GM03348 (cell line): ENCODE measurements at places on chromosomes 2 and 18.

GRCh38 chr18:48228841-48229240 is 180.3 kb downstream of the ZBTB7C start:
- no peak for DNase-seq

DNA sequence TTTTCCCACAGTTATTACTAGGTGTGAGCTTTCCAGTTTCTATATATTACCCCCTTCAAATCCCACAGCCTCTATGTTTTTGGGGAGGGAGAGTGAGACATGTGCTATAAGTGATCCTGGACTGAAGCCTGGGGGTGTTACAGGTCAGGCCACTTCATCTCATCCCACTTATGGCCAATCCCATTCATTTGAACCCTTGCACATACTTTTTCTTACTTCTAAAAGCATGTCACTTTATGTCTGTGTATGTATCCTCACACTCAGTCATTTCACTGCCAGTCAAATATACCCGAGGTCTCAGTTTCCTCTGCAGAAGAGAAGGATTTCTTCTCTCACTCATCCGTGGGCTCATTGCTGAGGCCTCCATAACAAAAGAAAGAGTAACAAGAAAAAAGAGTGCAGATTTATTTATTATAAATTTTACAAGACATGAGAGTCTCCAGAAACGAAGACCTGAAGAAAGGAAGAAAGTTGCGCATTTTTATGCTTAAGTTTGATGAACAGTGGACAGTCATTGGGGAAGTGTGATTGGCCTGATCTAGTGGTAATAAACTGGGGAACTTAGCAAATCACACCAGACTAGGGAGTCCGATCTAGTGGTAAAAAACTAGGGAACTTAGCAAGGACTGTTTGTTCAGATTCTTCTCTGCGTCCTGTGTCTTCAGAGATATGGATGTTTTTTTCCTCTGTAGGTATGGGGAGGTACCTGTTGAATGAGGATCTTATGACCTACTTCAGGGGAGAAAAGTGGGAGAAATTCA is 52.1 kb downstream of the ICOS start:
- no peak for DNase-seq

- DNase-seq: no peak
Measured at GRCh38 chr2:237351046-237351445, 62.9 kb downstream of the COL6A3 start.

GRCh38 chr18:74990563-74991081 is 218.3 kb downstream of the PTGR3 start:
- DNase-seq: no peak

- no peak for DNase-seq
Measured at GRCh38 chr2:128452536-128453530, 134.2 kb upstream of the HS6ST1 start.

GRCh38 chr2:241739651-241740050 is 5.2 kb downstream of the D2HGDH start:
- no peak for DNase-seq

DNA sequence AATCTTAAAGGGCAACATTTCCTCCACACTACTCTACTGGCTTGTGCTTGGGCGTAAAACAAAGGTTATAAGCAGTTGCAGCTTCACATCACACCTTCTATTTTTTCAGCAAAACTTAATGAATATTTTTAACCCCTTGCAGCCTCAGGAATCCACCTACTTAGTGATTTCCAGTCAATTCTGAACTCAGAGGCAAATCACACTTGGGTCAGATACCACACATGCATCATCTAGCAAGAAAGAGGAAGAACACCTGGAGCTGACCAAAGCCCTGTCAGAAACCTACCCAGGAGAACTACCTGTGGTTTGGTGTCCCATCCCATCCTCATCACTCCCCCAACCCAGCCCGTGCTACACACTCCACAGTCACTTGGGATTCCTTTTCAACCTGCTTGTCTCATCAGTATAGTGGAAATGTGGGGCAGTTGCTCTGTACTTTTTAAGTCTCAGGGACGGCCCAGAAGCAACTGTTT is 25.5 kb downstream of the PIAS2 start:
- no peak for DNase-seq

GRCh38 chr2:102581911-102582310 is 37.4 kb upstream of the SLC9A2 start:
- no peak for DNase-seq

GRCh38 chr2:34012715-34013302 is 413.7 kb upstream of the FAM98A start:
- DNase-seq: peak; percentile 16

- no peak for DNase-seq
Measured at GRCh38 chr2:9640403-9641104, 9.8 kb upstream of the YWHAQ start.

- DNase-seq: no peak
Measured at GRCh38 chr2:203951366-203951902, 14.9 kb downstream of the ICOS start.

- DNase-seq: no peak
Measured at GRCh38 chr2:190545555-190546385, 11.2 kb upstream of the NEMP2 start.

GRCh38 chr2:157043786-157044185 is 213.7 kb upstream of the GALNT5 start:
- DNase-seq: no peak

DNA sequence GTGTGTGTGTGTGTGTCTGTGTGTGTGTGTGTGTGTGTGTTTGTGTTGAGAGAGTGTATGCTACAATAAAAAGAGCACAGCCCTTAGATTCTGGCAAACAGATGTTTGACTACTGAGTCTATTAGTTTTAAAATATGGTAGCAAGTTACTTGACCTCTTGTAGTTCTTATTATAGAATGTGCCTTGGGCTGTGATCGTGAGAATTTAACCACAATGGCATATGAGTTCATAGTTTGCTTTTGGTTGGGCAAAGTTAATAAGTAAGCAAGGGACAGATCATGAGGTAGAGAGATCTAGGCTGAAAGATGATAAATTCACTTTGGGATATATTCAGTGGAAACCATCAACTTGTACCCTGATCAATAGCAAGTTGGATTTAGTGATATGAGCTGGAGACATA is 334.3 kb upstream of the VWC2L start:
- DNase-seq: no peak

GRCh38 chr2:238974081-238974480 is 126.2 kb downstream of the TWIST2 start:
- DNase-seq: peak; percentile 52

DNA sequence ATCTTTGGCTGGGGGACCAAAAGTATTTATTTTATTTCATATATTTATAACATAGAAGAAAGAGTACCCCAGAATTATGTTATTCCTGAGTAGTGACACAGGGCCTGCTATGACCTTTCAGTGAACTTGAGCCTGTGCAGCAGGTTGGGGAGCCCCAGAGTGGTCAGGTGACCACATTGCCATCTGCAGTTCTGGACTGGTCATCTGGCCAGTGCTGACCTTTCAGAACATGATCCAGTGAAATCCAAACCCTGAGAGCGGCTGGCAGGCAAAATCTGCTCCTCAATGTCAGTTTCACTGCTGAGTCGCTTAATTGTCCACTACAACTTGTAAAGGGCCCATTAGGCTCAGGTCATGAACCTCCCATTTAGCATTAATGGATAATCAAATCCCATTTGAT is 336.7 kb upstream of the KCNH7 start:
- DNase-seq: no peak

GRCh38 chr18:46903406-46903805 is 13.9 kb downstream of the PIAS2 start:
- DNase-seq: no peak

DNA sequence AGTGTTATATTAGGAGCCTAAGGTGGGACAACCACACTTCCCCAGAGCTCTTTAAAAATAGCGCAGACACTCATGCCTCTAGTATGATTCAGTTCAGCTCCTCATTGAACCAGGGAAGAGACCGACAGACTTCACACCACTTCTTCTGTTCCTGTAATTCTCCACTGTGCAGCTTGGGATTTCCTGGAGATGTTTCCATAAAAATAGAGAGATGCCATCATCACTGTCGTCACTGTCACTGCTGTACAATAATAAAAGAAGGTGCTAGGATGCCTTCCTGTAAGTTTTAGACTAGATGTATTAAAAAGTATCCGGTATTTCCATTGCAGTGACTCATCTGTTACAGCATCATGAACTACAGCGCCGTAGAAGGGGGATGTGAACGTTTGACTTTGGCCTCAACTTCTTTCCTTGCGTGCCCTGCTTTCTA is 110.9 kb downstream of the FAM210A start:
- peak; percentile 70 for DNase-seq

- no peak for DNase-seq
Measured at GRCh38 chr2:12737738-12738485, 21.2 kb downstream of the TRIB2 start.

- DNase-seq: no peak
Measured at GRCh38 chr2:178275600-178275999, 81.3 kb downstream of the OSBPL6 start.

DNA sequence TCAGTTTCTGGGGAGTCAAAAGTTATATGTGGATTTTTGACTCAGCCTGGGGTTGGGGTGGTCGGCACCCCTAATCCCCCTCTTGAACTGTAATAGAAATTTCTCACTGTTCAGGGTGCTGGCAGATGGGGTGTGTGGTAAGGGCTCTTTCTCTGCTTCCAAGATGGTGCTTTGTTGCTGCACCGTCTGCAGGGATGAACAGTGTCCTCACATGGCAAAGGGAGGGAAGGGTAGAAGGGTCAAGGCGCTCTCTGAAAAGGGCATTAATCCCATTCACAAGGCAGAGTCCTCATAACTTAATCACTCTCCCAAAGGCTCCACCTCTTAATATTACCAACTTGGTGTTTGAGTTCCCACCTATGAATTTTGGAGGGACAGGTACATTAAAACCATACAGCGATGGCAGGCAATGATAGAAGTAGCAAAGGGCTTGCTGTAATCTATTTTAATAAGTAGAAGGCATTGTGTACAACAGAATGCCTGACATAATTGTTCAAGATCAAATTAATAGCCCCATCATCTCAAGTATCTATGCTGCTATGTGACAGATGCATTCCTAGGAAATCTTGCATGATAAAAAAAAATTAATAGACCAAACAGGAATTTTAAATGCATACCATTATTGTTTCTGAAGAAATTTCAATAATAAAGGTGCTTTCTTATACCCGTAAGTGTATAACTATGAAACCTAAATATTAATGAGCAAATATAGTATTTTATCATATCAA is 28.1 kb downstream of the MMADHC start:
- no peak for DNase-seq

DNA sequence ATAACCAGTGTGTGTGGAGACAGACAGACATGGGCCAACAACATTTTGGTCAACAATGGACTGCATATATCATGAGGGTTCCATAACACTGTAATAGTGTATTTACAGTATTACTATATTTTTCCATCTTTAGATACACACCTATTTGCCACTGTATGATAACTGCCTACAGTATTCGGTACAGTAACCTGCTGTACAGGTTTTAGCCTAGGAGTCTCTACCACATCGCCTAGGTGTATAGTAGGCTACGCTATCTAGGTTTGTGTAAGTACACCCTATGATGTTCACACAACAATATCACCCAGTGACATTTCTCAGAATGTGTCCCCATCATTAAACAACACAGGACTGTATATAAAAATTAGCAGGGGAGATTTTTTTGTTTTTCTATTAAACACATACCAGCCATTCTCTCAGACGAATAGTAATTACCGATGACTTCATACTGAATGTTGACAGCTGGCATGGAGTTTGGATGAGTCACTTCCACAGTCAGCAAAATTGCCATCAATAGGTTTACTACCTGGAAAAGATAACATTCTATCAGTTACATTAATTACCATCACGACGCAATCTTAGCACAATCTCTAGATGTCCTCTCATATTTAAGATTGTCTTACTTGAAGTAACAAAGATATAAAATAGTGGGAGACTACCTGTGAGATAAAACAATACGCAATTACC is 10.8 kb downstream of the LAPTM4A start:
- no peak for DNase-seq

DNA sequence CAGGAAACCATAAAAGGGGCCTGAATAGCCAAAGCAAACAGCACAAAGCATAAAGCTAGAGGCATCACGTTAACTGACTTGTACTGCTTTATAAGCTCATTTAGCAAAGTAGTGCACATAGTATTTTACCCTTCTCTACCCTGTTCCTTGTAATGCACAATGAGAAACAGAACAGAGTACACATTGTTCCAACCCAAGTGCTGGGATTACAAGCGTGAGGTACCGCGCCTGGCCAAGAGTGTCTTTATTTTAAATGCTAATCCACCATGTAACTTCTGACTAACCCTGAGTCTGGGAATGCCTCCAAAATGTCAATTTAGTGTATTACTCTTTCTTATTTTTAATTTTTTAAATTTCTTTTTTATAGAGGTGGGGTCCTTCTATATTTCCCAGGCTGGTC is 46.4 kb upstream of the STON1 start:
- DNase-seq: no peak

GRCh38 chr2:172228177-172228808 is 125.6 kb upstream of the DLX2 start:
- no peak for DNase-seq

- peak; percentile 61 for DNase-seq
Measured at GRCh38 chr2:203567691-203568090, 32.6 kb upstream of the RAPH1 start.

DNA sequence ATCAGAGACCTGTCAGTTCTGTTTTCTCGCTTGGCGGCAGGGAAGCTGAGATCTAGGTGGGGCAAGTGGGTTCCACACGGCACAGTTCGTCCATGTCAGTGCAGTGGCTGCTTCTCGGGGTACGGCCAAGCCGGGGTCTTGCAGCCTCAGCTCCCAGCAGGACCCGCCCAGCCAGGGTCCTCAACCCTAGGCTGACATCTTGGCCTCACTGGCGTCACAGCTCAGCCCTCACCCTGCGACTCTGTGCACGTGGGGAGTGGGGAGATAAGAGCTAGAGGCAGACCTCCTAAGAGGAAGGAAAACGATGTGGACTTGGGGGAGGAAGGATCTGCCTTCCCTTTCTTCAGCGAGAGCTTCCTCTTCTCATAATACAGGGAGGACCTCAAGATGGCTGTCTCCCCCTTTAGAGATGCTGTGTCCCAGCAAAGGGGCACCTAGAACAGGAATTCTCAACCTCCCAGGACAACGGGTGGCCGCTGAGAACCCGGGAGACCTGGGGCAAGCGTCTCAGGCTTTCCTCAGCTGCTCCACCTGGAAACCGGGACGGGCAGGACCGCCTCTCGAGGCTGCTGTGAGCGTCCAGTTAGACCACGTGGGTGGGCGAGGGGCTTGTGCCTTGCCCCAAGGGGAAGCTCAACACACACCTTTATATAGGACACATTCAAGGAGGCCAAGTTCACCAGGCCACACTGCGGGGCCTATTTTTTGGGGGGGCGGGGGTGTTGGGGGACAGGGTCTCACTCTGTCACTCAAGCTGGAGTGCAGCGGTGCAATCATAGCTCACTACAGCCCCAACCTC is 23.5 kb upstream of the KLF11 start:
- DNase-seq: no peak

DNA sequence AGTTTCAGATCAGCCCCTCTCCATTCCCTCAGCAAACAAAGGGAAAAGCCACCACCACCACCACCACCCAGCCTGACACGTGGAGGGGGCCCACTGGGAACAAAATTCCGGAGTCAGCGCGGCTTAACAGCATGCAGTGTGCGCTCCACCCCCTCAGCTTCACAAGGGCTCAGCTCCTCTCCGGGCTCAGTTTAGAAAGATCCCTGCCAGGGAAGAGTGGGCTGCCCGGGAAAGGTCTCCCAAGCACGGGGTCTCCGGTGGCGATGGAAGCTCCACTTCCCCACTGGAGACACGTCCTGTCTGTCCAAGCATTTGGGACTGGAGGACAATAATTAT is 55.7 kb downstream of the SNORC start:
- no peak for DNase-seq

- no peak for DNase-seq
Measured at GRCh38 chr2:225038231-225038523, 4.1 kb downstream of the DOCK10 start.
